Occipital lobe (tissue), 3 donors: ENCODE measurements at places on chromosomes 16 and 17. TPM values are rescaled to one million over a fixed set of nuclear protein-coding genes. Genes with fewer than 3 reads are reported as not detected.

GRCh38 chr16:66381585-66382170, 15.2 kb downstream of the CDH5 start:
- DNase-seq, result no peak

TRIM47 gene
- 12.3 TPM for total RNA-seq

SCIMP gene
- total RNA-seq, result 0.16 TPM

CSH2 gene
- not detected for total RNA-seq

DNA sequence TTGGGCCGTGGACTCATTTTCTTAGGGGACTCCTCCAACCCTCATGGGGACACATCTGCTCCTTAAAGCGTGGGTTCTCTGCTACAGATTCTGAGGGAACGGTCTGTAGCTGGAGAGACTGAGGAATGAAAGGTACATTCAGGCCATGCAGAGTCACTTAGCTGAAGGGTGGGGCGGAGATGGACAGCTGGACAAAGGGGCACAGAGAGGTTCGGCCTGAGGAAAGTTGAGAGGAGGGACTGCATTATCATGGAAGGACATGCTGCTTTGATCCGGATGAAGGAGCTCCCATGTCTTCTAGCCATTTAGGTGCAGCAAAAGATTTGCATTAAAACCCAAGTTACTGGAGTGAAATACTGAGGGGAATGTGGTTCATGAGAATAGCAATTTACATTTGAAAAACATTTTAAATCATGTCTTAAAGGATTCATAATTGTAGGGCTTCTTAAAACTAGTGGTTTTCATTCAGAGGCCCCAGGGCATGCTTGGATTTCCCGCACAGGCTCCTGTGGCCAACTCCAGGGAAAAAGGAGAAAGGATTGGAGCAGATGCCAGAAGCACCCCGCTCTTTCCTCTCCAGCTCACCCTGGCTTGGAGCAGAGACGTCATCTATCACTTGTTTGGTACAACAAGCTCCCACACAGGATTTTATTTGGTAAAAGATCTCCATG, 54.2 kb downstream of the CDRT4 start:
- DNase-seq, result no peak

- no peak for DNase-seq
These were observed 25.9 kb downstream of the BRIP1 start for GRCh38 chr17:61837175-61838051.

- DNase-seq, result peak; percentile 21
These were observed 4.3 kb upstream of the MYL4 start for GRCh38 chr17:47204722-47205418.

DNA sequence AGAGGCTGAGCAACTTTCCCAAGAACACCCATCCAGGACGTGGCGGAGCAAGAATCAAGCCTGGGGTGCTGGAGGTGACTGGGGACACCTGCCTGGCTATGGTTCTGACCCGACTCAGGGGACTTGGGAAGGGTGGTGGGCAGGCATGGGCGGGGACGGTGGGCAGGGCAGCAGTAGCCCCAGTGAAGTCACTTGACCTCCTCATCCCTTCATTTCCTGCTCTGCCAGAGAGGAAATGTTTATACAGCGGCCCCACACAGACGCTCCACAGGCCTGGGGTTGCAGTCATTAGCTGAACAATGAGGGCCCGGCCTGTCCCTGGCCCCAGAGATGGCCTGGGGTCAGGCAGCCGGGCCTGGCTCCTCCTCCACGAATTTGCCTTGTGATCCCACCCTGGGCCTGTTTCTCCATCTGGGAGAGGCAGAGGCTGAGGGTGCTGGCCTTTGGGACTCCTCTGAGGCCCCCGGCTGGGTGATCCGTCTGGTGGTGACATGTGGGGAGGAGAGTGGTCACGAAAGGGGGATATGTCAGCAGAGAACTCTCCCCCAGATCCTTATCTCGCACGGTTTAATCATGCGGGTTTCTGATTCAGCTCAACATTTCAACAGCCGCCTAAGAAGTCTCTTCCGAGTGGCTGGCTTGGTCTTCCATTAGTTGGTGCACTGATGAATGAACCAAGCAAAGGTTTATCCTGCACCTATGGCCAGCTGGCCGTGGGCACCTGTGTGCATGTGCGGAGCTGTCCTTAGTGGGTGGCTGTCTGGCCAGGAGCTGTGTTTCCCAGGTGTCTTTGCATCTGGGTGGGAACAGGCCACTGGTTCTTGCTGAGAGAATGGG, 175.9 kb downstream of the IRF8 start:
- no peak for DNase-seq

- no peak for DNase-seq
These were observed 8.3 kb downstream of the SLC5A10 start for GRCh38 chr17:18960241-18960665.

GRCh38 chr17:34511931-34512330, 67.5 kb upstream of the TMEM132E start:
- no peak for DNase-seq

- no peak for DNase-seq
These were observed 25.7 kb downstream of the MAP3K3 start for GRCh38 chr17:63647936-63648335.

MMP25 gene
- 0.62 TPM for total RNA-seq

BCO1 gene
- 0.31 TPM for total RNA-seq

DNA sequence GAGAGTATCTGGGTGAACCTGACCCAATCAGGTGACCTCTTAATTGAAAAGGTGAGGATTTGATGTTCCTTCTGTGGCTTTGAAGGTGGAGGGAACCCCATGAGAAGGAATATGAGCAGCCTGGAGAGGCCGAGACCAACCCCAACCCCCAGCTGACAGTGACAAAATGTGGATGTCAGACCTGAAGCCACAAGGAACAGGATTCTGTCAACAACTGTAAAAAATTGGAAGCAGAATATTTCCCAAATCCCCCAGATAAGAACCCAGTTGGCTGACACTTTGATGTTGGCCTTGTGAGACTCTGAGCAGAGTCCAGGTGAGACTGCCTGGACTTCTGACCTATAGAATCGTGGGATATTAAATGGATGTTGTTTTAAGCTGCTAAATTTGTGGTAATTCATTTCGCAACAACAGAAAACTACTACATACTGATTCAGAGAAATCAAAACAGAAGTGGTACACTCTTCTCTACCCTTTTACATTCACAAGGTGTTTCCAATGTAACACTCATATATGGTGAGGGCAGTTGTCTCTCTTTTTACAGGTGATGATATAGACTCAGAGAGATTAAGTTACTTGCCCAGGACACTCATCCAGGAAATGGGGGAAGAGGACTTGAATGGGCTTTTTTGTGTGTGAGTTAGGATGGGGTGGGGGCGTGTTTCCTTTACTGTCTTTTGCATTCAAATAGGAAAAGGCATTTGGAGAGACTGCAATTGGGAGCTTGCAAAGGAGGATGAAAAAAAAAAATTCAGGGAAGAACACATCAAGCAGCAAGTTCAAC, 29.8 kb upstream of the SALL1 start:
- no peak for DNase-seq

- no peak for DNase-seq
These were observed 2.3 kb downstream of the PAFAH1B1 start for GRCh38 chr17:2595716-2596115.

DNA sequence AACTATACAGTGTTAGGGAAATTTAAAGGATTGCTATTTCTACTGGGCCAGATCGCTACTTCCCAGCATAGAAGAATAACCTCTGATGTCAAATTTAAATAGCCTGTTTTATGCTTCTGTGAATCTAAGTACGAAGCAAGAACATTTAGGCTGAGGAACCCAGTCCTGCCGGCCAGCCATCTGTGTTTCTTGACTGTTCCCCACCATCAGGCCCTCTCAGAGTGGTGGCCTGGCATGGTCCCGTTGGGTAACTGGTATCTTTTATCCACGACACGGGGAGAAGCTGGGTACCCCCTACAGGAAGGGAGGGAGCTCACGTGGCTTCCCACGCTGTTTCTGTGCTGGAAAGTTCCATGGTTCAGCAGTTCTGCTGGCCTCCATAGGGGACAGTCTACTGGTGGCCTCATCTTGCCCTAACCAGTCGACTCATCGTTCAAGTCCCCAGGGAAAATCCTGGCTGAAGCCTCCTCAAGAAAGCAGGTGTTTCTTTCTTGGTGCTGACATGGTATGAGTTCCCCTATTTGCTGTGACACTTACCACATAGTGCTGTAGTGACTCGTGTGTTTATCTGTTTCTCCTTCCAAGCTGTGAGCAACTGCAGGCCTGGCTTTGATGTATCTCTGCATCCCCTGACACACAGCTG, 201.7 kb upstream of the NLRP1 start:
- DNase-seq, result no peak

SLC2A4 gene
- total RNA-seq, result 0.16 TPM

DNA sequence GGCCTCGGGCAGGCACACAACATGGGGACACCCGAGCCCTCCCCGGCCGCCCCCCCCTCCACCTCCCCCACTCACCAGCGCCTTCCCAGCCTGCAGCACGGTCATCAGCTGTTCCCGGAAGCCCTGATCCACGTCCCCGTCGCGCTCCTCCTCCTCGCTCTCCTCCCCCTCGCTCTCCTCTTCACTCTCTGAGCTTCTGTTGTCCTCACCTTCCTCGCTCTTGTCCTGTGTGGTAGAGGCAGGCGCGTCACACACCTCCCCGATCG, 10.3 kb downstream of the MYBBP1A start:
- DNase-seq, result peak; percentile 34

TMEM204 gene
- 2.5 TPM for total RNA-seq

GRCh38 chr17:70987867-70988340, 818.6 kb downstream of the KCNJ2 start:
- no peak for DNase-seq

PPP1R27 gene
- not detected for total RNA-seq

DNA sequence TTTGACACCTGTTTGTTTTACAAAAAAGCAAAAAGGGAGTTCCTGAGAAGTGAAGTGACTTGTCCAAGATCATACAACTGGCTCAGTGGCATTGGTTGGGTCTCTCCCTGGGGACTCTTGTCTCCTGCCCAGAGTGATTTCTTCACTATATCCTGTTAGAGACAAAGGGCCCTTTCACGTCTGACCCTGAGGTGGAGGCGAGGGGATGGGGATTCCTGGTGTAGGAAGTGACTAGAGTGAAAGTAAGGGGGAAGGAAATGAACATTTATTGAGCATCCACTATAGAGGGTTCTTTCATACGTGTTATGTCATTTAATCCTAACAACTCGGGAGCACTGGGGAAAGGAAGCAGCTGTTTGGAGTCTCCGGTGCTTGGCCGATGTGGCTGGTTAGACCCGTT, 9.0 kb downstream of the ITGB3 start:
- DNase-seq, result no peak

CACNG1 gene
- 0.47 TPM for total RNA-seq
